ENCODE measurements at places on chromosomes 11 and 22.
A peak's percentile ranks its signal among the peaks of the same experiment; 100 is the strongest.

GRCh38 chr11:92342034-92342720 is 117.6 kb downstream of the FAT3 start:
- DNase-seq: no peak

DNA sequence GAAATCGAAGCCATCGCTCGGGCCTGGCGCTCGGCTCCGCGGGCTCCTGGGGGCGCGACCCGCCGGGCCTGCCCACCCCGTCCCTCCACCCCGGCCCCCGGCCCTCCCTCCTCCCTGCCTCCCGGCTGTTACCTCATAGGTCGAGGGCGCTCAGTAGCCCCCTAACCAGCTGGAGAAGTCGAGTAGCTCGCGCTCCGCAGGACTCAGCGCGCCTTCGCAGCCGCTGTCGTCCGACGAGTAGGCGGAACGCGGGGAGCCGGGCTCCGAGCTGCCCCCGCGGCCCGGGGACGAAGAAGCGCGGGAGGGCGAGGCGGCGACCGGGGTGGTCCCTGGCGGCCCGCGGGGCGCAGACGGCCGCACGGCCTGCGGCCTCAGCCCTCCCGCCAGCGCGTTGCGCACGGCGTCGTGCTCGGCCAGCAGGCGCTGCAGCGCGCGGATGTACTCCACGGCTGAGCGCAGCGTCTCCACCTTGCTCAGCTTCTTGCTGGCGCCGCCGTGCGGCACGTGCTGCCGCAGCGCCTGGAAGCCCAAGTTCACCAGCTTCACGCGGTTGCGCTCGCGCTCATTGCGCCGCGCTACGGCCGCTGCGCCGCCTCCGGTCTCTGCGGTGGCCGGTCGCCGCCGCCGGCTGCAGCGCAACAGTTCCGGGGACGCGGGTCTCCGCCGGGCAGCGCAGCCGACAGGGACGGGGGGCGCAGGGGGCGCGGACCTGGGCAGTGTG is 627 bp downstream of the ASCL2 start:
- DNase-seq: peak; percentile 63

DNA sequence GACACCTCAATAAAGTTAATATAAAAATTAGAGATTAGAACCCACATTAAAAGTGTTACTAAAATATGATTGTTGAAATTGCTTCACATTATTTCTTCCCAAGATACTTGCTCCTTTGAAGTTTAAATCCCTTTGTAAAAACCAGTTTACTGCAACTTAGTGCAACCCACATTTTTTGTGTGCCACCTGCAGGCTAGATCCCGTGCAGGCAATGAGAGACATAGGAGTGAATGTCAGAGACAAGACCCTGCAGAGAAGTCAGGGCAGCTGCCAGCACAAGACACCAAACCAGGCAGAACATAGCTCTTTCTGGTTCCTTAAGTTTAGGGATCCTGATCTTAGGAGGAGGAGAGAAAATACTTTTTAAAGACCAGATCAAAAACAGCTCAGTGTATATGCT is 142.8 kb upstream of the MTNR1B start:
- no peak for DNase-seq

GRCh38 chr11:102361086-102362031 is 14.3 kb downstream of the BIRC2 start:
- no peak for DNase-seq

DNA sequence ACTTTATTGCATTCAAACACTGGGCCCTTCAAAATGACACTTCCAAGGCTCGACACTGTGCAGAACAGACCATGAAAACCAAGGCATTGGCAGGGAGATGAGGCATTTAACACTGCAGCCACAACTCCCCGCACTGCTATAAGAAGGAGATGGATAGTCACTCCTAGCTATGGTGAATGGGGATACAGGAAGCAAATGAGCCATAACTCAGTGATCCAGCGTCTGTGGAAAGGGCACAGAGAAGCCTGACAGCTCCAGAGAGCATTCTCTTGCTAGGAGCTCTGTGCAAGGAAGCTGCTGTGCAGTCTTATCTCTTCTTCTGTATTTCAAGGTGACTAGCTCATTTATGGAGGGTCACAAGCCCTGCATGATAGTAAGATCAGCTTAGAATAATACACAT is 20.9 kb downstream of the HPS4 start:
- DNase-seq: no peak
